EH (cell line): ENCODE measurements at places on chromosomes 4 and X.

DNA sequence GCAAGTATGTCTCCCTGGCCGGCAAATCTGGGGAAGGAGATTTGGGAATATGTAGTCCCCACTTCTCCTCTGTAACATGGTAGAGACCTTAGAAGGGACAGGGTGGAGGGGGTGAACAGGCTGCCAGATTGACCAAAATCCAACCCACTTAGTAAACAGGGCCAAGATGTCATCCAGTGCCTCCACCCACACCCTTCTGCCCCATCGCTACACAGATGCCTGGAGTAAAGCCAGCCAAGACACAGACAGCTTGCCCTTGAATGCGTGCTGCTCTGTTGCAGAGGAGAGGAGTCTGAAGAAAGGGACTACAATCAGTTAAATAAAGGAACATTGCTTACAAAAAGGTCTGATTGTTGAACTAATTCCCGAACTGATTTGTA, 160.1 kb upstream of the LDB2 start:
- peak; percentile 68 for DNase-seq

DNA sequence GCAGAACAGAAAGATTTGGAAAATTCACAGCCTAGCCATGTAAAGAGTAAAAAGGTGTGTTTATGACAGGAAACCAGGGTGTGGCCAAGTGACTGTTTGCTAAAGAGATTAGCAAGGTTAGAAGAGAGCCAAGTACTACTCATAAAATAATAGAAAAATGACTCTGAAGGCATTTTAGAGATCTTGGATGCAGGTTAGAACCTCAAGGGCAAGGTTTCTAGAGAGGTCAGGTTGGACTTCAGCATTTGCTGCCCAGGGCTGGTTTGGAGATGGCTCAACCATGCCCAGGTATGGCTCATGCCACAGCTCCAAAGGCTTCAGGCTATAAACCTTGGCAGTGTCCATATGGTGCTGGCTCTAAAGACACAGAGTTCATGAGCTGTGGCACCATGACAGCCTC, 40.6 kb upstream of the ADGRA3 start:
- no peak for DNase-seq

- DNase-seq: no peak
These were observed 82.4 kb upstream of the PACRGL start for GRCh38 chr4:20617678-20618396.

GRCh38 chr4:189322426-189322825, 618.2 kb upstream of the FRG1 start:
- no peak for DNase-seq

- no peak for DNase-seq
These were observed 6.1 kb upstream of the HMX1 start for GRCh38 chr4:8877780-8878040.

DNA sequence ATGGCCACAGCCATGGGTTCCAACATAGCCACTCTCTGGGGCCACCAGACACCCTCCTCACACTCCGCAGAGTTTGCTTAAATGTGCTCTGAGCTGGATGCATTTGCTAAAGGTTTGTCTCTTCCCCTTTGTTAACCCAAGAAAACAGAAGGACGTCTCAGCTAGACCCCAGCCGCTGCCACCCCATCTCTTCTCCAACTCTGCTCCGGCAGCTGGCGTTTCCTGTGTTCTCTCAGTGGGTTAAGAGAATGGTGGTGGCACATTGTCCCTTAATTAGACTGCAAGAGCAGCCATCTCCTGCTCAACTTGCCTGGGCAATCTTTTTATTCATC, 43.7 kb upstream of the FAM9C start:
- DNase-seq: no peak

DNA sequence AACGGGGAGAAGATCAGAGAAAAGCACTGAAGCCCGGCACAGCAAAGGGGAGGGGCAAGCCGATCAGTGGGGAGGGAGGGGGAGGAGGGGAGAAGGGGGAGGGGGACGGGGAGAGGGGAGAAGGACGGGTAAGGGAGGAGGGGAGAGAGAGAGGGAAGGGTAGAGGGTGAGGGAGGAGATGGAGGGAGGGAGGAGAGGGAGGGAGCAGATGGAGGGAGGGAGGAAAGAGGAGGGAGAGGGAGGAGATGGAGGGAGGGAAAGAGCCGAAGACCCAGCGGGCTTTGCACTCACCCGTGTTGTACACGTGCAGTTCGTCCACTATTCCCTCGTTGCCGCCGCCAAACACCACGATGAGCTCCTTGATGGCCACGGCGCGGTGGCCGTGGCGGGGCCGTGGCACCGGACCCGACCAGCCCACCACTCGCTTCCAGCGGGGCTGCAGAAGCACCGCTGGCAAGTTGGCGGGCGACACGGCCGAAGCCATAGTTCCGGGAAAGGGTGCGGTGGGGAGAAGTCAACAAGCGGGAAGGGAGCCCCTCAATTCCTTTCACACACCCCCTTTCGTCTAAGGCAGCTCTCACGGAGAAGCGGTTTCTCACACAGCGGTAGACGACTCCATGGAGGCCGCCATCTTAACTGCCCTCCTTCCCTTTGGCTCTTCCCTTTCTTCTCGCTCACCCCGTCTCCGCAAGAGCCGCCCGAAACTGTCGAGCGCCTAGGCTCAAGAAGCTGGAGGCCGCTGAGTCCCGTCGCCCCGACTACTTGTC, 1.1 kb downstream of the HCFC1 start:
- peak; percentile 80 for DNase-seq
